Activated T-cell treated with anti-CD3 and anti-CD28 coated beads for 1 hour (primary cell): ENCODE measurements at places on chromosomes 2 and 18.

GRCh38 chr2:209391776-209392401 lies 32.0 kb upstream of the MAP2 start:
- DNase-seq, result no peak

DNA sequence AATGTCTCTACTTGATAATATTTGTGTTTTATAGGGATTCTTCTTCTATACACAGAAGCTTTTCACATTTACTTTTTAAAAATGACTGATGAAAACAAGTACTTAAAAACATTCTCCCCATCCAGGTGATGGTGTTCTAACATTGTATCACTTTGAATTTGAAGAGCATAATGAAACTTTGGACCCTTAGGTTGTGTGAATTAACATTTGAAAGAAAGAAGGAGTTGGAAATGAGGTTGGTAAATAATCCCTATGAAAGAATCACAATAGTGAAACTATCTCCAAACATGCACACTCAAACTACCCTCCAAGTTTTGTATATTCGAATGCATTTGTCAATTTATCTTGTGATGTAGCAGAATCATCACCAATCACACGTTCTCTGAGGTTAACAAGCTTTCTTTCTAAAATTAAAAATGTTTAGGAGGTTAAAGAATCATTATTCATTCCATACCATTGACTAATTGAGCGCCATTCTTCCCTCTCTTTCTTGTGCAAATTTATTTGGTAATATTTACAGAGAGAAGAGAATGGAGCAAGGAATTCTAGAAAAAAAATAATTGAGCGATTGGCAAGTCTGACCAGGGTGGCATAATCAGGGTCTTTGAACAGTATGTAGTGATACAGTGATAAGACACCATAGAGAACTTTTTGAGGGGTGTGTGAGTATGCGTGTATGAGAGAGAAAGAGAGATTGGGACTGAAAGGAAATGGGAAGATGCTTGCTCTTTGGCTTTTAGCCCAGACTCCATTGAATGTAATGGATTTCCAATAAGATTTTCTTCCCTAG lies 260.0 kb upstream of the NRXN1 start:
- no peak for DNase-seq

DNA sequence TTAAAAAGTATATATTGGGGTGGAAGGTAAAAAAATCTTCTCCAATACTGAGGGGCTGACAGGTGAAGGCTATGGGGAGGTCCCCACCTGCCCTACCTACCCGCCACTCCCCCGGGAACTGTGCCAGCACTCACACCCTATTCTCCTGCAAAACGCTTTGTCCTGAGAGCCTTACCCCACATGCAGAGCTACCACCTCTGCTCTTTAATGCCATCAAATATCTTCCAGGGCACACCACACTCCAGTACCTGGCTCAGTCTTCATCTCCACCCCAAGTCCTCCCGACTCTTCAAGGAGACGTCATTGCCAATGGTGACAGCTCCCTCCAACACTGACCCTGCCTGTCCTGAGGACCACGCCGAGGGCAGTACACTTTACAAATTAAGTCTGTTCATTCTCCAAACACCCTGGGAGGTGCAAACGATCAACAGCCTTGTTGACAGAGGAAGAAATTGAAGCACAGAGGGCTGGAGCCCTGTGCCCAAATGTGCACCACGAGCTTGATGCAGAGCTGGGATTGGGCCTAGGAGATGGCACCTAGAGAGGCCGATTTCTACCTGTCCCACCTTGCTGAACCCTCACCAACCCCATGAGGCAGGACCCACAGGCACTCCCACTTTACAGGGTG lies 6.0 kb upstream of the GPR55 start:
- DNase-seq, result no peak

GRCh38 chr2:25856377-25856776 lies 21.9 kb downstream of the ASXL2 start:
- DNase-seq, result no peak

DNA sequence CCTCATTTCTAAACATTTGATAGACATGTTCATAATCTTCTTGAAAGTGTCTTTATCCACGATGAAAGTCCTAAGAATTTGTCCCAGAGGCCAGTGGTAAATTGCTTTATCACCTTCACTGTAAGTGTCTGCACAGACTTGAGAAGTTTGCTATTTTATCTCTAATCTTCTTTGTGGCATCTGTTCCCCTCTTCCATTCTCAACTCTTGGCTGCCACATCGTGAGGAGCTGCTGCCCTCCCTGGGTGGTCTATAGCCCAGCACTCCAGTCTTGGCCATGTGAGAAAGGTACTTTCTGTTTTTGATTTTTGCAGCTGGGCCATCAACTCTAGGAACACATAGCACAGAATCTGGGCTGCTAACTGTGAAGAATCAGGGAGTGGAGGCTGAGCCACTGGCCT lies 45.5 kb downstream of the SLC14A2 start:
- no peak for DNase-seq

DNA sequence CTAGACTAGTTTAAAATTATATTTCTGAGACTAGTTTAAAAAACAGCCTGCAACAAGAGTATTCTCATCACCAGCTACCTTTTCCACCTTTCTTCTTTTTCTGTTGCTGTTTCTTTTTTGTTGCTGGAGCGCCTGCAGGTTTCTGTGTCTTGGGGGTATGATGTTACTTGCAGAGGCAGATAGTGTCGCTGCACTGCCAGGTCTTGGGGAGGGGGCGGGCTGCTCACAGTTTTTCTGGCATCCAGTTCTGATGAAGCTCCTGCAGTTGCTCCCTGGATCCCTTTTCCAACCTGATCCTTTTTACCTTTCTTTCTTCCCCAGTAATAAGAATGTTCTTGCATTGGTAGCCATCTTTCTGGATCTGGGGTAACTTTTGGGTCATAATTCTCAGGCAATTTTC lies 8.0 kb upstream of the C18orf32 start:
- no peak for DNase-seq

GRCh38 chr2:232075080-232075479 lies 113.6 kb downstream of the DIS3L2 start:
- DNase-seq, result no peak

- DNase-seq, result no peak
Observed at GRCh38 chr2:235534678-235535422, 41.0 kb downstream of the AGAP1 start.

DNA sequence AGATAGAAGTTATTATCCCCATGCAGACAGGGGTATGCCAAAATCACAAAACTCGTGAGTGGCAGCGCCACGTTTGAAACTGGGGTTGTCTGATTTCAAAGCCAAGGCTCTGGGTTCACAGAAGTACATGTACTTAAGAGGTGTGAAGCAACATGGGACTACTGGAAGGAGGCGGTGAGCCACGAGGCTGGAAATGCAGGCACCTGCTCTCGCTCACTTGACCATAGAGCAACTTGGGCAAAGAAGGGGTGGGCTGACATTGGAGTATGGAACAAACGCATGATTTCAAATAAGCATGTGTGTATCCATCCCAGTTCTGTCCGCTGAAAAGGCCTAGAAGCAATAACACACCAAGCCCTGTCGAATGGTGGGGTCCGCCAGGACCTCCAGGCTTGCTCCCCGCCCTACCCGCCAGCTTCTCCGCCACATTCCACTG lies 593 bp upstream of the ACTR2 start:
- no peak for DNase-seq

GRCh38 chr18:564708-565561 lies 15.2 kb upstream of the CETN1 start:
- no peak for DNase-seq

- DNase-seq, result no peak
Observed at GRCh38 chr2:216424274-216424673, 12.0 kb downstream of the SMARCAL1 start.

DNA sequence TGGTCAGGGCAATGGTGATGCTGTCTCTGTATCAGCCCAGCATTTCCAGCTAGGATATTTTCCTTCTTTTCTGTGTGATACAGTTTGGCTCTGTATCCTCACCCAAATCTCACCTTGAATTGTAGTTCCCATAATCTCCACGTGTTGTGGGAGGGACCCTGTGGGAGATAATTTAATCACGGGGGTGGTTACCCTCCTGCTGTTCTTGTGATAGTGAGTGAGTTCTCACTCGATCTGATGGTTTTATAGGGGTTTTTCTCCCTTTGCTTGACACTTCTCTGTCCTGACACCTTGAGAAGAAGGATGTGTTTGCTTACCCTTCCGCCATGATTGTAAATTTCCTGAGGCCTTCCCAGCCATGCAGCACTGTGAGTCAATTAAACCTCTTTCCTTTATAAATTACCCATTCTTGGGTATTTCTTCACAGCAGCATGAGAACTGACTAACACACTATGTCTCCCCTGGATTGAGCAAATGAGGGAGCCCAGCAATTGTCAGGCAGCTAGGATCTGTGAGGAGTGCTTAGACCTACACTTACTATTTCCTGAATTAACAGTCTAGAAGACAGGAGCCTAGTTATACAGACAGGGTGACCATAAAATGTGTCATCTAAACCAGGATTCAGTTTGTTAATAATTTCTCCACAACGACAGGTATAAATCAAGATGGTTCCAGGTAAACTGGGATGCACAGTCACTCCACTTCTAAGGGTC lies 6.0 kb downstream of the SCN2A start:
- DNase-seq, result no peak

DNA sequence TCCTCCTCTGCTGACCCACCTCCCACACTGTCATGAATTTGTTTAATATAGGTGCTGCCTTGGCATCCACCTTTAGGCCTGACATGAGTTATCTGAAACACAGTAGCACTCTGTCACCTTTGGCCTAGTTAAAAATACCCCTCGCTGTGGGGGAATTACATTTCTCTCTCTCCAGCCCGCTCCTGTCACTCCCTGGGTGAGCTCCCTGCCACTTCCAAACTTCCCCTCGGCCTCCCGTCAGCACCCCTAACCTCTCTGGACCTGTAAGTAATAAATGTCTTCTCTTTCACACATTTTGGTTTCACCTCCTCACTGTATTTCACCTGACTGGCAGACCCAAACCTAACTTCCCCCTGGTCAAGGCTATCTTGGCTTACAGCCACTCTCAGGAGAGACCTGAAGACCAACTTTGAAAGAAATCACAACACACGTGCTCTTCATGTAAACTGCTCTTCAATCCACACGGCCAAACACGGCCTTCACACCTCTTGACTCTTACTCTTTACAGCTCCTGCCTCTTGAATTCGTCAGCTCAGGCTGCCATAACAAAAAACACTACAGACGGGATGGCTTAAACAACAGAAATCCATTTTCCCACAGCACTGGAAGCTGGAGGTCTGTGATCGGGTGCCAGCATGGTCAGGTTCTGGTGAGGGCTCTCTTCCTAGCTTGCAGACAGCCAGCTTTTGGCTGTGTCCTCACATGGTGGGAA lies 28.3 kb downstream of the REEP1 start:
- no peak for DNase-seq

GRCh38 chr18:45621061-45621511 lies 5.8 kb downstream of the SLC14A2 start:
- peak; percentile 3 for DNase-seq

DNA sequence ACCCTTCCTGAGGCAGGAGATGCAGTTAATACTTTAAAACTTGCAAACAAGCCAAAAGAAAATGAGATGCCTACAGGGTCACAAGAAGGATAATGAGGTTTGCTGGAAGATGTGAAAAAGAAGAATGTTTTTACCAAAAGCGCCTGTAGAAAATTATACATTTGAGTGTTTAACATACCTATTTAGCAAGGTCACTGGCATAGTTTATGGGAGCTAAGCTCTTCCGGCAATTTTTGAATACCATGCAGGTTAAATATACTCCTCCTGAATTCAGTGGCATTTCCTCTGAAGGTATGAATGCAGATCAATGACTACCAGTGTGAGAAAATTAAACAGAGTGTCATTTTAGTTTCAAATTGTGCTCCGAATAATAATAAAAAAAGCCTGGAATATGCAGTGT lies 21.2 kb upstream of the MAP3K20 start:
- DNase-seq, result no peak

DNA sequence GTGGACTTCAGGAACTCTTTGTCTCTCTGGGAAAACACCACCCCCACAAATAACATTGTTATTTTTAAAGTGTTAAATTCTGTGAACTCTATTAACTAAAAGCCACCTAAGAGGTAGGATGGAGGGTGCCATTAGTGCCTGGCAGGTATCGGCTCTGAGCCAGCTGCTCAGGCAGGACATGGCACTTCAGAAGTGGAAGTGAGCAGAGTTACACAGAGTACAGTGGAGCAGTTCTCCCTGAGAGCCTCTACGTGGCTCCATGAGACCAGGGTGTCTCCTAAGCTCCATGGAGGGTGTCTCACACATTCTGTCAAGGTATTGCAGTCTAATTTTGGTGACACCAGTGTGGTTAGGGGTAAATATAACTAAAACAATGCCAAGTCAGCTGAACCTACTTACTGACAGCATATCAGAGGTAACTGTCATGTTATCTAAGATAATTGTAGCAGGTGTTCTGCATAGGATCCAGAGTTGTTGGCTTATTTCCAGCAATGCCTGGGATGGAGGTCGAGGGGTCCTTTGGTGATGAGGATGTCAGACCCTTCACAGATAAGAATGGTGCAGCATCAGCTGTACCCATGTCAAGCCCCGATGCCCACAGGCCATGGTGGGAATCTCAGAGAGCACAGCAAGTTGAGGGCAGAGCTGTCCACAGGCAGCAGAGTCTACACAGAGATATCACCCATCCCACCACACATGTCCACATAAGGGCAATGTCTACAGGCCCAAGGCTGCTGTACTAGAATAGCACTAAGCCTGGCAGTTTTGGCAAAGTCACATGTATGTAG lies 8.6 kb upstream of the MALL start:
- no peak for DNase-seq

DNA sequence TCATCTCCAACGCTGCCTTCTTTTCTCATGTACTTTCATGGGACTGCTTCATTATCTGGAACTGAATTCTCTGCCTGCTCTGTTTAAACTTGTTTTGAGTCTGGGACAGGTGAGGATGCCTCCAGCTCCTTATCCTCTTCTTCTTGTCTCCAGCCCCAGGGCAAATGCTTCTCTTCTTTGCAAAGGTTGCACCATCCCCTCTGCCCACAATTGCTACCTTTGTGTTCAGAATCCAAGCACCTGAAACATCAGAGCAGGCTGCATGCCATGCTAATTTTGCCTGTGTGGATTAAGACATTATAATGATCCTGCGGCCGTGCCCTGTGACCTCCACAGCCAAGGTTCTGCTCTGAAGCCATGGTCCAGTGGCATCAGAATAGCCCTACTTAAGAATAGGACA lies 309.5 kb downstream of the EPHA4 start:
- no peak for DNase-seq

DNA sequence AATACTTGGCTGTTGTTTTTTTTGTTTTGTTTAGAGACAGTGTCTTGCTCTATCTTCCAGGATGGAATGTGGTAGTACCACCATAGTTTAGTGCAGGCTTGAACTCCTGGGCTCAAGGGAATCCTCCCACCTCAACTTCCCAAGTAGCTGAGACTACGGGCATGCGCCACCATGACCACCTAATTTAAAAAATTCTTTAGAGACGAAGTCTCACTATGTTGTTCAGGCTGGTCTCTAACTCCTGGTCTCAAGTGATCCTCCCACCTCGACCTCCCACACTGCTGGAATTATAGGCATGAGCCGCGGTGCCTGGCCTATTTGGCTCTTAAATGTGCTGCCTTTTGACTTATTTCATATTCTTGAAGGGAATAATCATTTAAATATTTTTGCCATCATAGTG lies 60.1 kb downstream of the PTPN4 start:
- no peak for DNase-seq

DNA sequence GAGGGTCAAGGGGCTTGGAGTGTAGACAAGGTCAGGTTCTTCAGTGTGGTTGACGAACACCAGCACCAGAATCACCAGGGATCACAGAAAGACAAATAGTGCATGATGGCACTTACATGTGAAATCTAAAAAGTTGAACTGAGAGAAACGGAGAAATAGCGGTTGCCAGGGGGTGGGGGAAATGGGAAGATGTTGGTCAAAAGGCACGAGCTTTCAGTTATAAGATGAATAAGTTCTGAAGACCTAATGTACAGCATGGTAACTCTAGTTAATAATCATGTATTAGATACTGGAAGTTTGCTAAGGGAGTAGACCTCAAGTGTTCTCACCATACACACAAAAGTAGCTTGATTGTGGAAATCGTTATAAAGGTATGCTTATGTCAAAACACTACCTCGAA lies 43.7 kb upstream of the DARS1 start:
- DNase-seq, result no peak
